ENCODE measurements at places on chromosomes 7 and 10.

- no peak for DNase-seq
Measured at GRCh38 chr10:86046845-86047460, 319.6 kb downstream of the GRID1 start.

DNA sequence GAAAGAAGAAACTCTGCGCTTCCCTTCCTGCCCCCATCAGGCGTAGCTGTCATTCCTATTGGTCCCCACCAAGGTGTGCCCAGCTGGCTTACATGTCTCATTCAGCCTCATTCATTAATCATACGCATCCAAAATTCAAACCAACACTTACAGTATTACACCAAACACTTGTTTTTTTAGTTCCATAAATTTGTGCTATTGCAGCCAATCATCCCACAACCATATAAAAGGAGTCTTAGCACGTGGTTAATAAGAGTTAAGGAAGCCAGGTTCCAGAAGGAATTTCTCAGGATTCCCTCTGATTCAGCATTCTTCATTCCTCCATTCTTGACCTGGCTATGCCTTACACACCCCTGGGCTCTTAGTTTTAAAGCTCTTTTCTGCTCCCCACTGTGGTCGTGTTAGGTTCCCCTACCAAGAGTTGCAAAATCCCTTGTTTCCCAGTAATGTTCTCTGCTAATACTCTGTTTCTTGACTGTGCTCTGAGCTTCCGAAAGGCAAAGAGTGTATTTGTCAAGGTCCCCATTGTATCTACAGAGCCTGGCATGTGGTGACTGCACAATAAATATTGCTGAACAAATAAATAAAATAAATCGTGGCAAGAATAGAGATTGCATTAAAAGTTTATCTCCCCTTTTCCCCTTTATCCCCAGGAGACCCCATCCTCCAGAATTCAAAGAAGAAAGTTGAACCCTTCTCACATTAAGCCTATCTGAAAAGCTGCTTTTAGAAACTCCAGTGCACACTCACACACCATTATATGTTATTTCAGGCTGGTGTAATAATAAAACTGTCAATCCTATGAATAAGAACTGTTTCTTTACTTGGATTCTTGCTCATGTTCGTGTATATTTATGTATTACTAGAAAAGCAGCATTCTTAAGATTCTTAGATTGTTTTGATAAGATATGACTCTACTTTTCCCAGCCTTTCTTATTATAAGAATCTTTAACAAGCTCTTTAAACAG is 514.4 kb downstream of the INHBA start:
- peak; percentile 81 for DNase-seq

- DNase-seq = no peak
Measured at GRCh38 chr7:22594020-22594419, 94.0 kb upstream of the STEAP1B start.

DNA sequence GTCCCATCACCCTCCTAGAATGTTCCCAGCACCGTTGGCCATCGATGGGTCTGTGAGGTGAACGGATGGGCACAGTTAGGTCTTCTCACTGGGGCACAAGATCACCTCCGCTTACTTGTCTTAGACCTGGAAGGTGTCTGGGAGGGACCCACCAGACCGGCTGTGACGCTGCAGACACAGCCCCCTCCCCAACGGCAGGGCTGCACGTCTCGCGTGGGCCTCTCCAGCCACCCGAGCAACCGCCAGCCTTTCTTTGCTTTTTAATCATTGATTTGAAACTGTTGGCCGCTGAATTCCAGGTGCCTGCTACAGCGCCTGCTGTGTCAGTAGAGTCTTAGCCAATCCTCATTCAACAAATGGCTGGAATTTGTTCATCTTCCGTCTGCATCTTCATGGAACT is 90.4 kb downstream of the DYNC2I1 start:
- DNase-seq = no peak

DNA sequence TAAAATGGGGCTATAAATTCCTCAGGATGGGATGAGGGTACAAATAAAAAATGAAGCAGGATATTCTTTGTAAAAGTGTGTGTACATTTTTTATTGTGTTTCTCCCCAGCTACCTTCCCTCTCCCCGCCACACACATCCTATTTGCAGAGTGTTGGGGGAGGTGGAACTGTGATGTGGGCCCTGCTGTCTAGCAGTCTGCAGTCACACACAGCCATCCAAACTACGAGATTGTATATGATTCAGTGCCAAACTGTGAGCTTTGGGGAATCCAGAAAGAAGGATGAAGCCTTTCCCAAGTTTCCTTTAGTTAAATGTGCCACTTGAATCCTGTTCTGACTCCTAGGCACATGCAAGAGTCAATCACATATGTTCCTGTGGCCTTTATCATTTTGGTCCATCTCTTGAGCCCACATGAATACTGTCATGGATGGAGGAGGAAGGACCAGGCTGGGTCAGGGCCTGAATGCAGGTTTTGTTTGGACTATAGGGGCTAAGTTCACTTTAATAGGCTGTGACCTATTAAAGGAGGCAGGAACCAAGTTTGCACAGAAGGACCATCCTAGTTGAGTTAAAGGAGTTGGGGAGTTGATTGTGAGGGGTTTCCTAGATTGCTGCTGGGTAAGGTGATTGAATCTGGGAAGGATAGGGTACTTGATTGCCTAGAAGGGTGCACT is 1.1 kb upstream of the SEMA4G start:
- no peak for DNase-seq

- no peak for DNase-seq
Measured at GRCh38 chr7:485188-486081, 34.2 kb downstream of the PDGFA start.

- DNase-seq = no peak
Measured at GRCh38 chr10:785861-786214, 96.4 kb upstream of the DIP2C start.

- no peak for DNase-seq
Measured at GRCh38 chr7:38862666-38863065, 46.3 kb downstream of the VPS41 start.

DNA sequence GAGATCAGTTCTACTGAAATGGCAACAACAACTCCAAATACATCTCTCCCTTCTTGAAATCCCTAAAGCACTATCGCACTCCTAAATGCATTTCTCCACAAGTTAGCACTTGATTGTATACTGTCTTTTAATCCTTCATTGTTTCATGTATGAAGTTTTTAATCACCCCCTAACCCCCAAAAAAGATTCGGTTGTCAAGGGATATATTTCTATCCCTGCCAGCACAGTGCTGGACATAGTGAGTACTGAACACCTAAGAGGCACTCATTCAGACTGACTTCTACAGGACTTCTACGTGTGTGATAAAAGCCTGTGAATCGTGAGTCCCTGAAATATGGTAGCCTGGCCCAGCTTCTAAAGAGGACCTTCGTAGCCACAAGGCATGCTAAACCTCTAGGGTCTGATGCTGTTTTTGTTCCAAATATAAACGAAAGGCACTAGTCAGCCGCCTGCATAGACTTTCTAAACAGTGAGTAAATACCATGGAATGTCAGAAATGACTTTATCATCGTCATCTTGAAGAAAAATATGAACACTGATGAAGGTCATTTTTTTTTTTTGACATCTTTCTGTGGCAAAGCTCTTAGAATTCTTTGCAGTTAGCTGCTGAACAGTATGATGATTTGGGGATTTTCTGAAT is 14.6 kb upstream of the ZSCAN21 start:
- no peak for DNase-seq

- no peak for DNase-seq
Measured at GRCh38 chr10:102118867-102119266, 1.3 kb downstream of the LDB1 start.

GRCh38 chr7:118492466-118492865 is 268.0 kb downstream of the ANKRD7 start:
- no peak for DNase-seq

- DNase-seq = no peak
Measured at GRCh38 chr10:43902842-43903241, 254.2 kb upstream of the ZNF32 start.

- no peak for DNase-seq
Measured at GRCh38 chr10:50226610-50227009, 24.7 kb downstream of the ASAH2 start.

DNA sequence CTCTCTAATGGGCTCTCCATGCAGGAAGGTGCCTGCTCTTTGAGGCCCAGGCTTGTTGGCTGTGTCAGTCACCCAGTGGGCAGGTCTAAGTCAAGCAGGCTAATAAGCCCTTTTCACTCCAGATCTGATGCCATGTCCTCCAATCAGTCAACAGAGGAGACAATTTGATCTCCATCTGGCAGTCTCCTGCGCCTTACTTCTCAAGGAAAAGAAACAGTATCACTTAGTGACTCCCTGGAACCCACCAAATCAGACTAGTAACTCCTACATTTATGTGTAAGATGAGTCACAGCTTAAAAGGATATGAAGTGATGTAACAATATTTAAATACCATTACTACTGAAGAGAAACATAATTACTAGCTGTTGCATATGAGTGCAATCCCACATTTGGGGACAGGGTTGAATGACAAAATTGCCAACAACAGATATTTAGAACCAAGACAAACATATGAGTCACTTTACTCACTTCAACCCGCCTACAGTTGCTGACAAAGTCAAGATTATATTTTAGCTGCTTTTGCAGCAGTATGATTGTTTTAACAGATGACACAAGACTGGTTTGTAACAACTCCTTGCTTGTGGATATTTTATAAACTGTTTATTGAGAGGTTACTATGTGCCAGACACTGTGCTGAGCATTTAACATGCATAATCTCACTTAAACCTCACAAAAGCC is 72.1 kb downstream of the USP6NL start:
- no peak for DNase-seq

DNA sequence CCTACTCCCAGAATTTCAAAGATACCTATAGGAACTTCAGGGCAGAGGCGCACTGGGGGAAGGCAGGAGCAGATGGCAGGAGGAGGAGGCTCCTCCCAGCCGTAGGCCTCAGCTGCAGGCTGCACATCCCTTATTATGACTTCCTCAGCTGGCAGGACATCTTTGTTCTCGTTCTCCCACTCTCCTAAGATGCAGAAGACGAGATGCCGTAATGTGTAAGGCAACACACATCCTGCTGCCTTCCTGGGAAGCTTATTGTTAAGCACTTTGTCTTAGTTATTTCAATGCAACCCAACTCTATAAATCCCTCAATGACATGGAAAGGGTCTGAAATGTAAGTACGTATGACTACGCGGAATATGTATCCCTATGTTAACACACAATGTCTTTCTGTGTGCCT is 599.8 kb upstream of the MGMT start:
- DNase-seq = no peak

DNA sequence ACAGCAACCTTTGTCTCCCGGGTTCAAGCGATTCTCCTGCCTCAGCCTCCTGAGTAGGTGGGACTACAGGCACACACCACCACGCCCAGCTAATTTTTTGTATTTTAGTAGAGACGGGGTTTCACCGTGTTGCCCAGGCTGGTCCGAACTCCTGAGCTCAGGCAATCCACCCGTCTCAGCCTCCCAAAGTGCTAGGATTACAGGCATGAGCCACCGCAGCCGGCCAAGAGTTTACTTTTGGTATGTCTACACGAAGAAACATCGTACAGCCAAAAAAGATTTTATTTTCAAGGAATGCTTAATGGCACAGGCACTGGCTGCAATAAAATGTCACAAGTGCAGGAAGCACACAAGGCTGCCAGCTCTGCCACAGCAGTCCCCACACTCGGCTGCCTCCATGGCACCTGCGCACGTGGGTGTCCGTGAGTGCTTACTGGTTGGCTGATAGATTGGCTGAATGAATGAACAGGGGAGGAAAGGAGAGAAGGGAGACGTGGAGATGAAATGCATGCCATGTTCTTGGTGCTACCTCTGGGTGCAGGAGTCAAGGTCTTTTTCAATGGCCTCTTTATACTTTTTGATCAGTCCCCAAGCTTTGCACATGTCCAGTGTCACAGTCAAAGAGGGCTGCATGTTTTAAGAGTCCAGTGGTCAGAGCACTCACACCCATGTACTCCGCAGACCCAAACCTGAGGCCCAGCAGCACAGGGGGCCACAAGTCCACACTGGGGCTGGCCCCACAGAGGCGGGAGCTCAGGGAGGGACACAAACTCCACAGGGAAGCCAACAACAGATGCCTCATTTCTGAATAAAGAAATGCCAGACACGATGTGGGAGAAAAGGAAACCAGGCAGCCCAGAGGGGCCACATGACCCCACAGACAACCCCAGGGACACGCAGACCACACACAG is 198.2 kb downstream of the MAD1L1 start:
- DNase-seq = no peak

- no peak for DNase-seq
Measured at GRCh38 chr7:86904949-86905834, 154.3 kb downstream of the ELAPOR2 start.

GRCh38 chr10:114052255-114052654 is 8.6 kb downstream of the ADRB1 start:
- no peak for DNase-seq

GRCh38 chr7:138295049-138295637 is 164.9 kb upstream of the TRIM24 start:
- DNase-seq = no peak

DNA sequence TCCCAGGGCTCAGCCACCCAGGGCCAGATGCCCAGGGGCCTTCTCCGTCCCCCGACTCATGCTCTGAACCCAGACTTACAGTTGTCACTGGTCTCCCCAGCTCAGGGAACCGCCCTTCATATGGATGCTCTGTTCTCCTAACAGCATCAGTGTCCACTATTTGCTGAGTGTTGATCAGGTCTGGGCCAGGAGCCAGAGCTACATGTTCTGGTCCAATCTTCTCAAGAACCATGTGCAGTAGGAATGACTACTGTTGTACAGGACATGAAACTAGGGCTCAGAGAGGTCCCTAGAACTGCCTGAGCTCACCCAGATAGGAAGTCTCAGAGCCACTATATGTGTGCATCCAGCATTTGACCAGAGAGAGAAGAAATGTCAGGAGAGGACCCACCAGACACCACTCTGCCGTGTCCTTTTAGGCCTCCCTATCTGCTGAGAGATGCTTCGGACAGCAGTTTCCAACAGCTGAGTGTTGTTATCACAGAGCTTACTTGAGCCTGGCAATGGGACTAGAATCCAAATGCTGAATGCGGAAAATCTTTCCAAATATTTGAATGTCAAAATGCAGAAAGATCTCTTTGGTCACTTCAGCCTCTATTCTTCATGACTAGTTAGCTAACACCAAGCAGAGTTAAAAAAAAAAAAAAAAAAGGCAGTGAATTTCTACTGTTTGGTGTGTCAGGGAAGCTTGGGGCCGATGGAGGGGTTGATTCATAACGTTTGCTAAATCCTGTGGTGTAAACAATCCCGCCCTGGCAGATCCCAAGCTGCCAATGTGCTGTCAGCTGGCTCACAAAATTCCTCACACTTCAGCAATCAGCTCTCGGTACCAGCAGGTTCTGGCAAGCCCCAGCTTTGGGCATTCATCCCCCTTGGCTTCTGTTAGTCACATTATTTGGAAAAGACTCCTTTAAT is 246.1 kb downstream of the TNS3 start:
- DNase-seq = no peak

- DNase-seq = peak; percentile 8
Measured at GRCh38 chr7:34373940-34374339, 284.1 kb upstream of the NPSR1 start.

DNA sequence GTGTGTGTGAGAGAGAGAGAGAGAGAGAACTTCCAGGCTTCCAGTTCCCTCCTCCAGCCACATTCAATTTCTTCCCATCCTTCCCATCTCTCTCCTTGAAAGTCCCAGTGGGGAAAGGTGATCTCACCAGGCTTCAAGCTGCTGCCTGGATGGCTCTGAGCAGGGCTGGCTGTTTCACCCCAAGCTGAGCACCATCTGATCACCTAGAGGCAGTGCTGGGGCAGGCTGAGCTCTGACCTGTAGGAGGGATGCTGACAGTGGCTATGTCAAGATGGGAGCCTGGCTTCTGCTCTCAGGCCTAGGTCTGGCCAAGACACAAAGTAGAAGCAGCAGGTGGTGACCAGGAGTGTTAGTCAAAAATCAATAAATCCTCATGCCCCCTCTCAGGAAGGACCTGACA is 370.8 kb downstream of the PLXNA4 start:
- DNase-seq = no peak

Measured in BJ (cell line).